Bronchial smooth muscle cell (primary cell): ENCODE measurements at places on chromosomes 13 and 19. TPM values are rescaled to one million over a fixed set of nuclear protein-coding genes. Genes with fewer than 3 reads are reported as not detected.

SH3GL1 gene
- 25.2 and 31.7 TPM in 2 replicates for total RNA-seq

FXYD5 gene
- 16.8 and 28.7 TPM in 2 replicates for total RNA-seq

REEP6 gene
- total RNA-seq: 1.7 and 2.9 TPM in 2 replicates

TBC1D17 gene
- 10.8 and 11.5 TPM in 2 replicates for total RNA-seq

HIPK4 gene
- total RNA-seq: 0.16 and 0.17 TPM in 2 replicates
